ENCODE measurements at places on chromosomes 11 and 22.

DNA sequence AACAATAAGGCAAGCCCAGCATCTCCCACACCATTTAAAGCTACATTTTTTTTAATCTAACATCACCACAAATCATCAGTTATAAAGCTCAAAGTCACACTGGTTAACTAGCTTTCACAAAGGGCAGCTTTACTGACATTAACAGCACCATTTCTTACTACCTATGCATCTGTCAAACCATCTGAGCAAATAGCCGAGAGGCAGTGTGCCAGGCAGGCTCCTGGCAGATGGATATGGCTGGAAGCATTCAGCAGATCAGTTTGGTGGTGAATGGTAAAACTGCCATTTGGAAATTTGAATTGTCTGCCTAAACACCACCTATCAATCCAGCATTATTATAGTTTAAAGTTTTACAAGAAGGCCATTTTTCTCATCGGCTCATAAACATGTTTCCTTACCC is 131.2 kb downstream of the TTC28 start:
- DNase-seq: no peak

DNA sequence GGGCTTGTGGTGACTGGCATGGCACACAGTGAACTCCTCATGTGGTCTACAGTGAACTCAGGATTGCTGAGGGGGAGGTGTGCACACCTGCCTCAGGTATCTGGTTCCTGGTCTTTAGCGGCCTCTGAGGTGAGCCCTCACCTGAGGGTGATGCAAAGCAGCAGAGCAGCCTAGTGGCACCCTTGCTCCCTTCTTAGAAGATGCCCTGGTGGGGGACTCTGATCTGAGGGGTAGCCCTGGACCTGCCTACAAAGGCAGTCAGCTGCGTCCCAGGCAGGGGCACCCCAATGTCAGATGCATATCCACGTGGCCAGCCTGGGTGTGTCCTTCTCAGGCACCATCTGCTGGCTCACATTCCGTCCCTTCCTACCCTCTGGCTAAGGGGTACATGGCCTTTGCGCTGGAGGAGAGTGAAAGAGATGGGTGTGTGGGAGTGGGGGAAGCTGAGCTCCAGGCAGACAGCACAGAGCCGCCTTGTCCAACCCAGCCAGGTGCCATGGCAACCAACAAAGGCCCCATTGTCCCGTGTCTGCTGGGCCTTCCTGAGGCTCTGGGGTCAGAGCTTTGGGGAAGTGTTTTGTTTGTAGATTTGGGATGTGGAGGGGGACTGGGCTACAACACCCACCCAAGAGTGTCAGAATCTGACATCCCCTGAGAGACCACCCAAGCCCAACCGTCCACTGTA is 5.8 kb downstream of the PLEKHB1 start:
- peak; percentile 74 for DNase-seq

DNA sequence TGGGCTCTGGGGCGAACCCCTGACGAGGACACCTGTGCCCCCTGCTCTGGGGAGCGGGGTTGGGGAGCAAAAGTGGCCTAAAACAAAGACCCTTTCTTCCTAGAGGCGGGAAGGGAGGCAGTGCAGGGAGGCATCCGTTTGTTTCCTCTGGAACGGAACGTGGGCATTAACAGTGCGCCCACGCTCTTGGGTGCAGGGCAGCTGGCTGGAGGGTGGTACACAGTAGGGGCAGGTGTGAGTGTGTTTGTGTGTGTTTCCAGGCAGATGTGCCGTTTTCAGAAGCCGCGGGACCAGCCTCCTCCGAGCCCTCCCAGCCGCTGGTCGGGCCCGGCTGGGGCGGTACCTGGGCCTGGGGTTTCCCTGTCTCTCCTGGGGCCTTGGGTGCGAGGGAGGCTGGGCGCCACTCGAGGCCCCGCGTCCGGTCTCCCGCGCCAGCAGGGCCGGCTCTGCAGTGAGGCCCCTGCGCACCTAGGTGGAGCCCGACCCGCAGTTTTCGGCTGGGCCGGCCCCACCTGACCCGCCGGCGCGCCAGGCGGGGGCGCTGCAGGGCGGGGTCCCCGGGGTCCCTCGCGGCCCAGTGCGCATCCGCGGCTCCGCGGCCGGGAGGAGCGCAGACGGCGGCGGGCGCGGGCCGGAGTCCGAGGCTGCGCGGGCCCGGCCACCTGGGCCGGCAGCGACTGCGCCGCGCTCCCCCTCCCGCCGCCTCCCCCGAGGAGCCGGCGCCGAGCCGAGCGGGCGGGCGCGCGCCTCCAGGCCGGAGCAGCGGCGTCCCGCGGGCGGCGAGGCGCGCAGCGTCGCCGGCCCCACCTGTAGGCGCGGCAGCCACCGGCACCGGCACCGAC is 1252.7 kb downstream of the BRD1 start:
- peak; percentile 73 for DNase-seq

DNA sequence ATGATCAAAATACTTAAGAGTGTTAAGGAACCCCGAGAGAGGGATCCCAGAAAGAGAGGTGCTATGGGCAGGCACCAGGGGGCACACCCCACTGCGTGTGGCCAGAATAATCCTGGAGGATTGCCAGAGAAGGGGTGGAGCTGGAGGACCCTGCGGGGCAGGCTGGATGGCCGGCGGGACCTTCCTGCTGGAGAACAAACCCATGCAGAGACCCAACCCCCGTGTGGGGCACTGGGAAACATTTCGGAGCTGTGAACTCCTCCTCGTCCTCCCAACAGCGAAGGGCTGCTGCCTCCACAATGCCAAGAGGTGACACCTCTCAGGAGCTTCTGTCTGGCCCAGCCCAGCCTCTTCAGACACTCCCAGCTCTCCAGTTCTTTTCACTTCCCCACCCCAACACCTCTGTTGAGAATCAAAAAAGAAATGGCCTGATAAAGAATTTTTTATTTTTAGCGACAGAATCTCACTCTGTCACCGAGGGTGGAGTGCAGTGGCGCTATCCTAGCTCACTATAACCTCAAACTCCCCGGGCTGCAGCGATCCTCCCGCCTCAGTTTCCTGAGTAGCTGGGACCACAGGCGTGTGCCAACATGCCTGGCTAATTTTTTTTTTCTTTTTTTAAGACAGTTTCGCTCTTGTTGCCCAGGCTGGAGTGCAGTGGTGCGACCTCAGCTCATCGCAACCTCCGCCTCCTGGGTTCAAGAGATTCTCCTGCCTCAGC is 25.6 kb downstream of the RHOD start:
- DNase-seq: no peak

- DNase-seq: no peak
These were observed 789.9 kb downstream of the BRD1 start for GRCh38 chr22:49037701-49038245.

GRCh38 chr11:67264877-67265632 is 1.2 kb upstream of the GRK2 start:
- no peak for DNase-seq

DNA sequence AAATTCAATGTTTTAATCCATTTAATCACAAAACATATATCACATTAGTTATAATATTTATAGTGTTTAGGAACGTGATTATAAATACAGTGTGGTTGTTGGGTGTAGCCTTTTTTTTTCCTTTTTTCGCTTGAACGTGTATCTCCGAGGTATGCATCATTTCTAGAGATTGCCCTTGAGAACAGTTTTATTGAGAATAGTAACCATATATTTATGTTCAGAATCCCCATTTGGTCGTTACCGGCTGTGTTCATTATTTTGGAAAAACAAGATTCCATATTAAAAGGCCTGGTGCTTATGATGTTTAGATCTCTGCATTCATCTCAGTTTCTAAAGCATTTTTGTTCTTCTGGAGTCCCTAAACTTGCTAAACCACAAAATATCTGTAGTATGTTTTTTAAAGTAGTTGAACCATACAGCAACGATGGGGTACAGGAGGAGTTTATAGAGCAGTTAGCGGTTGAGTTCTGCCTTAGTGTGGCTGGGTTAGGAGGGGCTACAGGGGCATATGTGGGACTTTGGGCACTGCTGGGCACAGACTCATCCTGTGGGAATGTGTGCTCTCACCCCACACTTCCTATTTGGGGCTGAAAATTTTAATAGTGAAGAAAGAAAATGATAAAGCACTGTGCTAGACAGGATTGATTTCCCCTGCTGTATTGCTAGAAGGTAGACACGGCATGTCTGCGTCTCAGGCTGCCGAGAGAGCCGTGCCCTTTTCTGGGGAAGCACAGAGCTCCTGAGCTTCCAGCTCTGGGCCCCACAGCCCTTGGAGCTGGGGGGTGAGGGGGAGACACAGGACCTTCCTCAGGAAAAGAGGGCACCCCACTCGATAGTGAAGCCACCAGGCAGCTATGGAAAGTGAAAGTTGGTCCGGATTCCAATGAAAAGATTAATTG is 81.5 kb upstream of the PPARA start:
- DNase-seq: no peak

DNA sequence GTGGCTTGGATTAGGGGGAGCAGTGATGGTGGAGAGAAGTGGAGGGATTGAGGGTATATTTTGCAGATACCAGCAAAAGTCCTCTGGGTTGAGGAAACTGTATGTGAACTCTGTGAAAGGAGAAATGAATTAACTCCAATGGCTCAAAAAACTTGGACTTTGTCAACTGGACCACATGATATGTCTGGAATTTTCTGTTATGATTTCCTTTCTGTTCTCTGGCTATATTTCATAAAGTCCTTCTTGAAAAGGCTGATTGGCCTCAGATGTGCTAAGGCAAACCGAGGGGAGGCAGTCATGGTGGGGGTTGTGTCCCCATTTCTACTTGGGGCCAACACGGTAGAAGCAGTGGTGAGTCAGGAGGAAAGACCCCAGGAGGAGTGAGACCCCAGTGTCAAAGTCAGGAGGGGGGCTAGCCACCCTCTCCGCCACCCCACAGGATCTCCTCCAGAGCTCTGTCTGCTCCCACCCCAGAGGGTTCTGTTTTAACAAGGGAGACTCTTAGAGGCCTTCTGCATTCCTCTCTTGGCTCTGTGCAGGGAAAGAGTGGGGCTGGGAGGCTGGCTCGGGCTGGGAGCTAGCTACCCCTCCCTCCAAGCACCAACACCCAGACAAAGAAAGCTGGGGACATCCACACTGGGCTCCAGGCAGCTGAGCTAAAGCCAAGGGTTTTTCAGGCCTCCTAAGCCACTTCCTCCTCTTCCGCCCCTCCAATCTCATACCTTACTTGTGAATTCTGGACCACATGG is 13.8 kb downstream of the CHRDL2 start:
- no peak for DNase-seq

GRCh38 chr11:22467741-22468140 is 129.6 kb downstream of the SLC17A6 start:
- no peak for DNase-seq

GRCh38 chr11:66489636-66490035 is 9.4 kb downstream of the DPP3 start:
- DNase-seq: no peak

GRCh38 chr11:11565636-11566035 is 56.2 kb downstream of the GALNT18 start:
- no peak for DNase-seq

DNA sequence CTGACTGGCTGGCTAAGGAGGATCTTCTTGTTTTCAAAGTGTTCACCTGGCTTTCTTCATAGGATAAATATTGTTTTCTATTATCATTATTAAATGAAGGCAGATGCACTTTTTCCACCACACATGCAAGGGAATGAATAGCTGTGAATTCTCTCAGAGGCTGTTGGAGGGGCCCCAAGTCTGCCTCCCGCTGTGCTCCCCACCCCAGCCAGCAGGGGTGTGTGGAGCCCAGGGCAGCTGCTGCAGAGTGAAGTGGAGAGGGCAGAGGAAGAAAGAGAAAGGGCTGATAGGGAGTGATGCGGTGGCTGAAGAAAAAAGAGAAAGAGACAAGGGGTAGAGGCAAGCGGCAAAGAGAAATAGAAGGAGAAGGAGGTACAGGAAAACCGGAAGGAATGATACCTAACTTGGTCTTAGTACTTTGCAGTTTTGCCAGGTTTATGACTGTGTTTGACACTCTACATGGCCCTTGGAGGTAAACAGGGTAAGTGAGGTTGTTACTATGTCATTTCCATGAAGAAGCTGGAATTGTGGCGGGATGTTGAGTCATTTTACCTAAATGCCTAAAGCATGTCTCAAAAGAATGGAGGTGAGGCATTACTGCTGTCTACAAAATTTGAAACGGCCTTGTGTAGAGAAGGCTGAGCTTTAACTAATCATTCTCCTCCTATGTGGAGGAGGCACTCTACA is 145.7 kb upstream of the B3GAT1 start:
- no peak for DNase-seq

DNA sequence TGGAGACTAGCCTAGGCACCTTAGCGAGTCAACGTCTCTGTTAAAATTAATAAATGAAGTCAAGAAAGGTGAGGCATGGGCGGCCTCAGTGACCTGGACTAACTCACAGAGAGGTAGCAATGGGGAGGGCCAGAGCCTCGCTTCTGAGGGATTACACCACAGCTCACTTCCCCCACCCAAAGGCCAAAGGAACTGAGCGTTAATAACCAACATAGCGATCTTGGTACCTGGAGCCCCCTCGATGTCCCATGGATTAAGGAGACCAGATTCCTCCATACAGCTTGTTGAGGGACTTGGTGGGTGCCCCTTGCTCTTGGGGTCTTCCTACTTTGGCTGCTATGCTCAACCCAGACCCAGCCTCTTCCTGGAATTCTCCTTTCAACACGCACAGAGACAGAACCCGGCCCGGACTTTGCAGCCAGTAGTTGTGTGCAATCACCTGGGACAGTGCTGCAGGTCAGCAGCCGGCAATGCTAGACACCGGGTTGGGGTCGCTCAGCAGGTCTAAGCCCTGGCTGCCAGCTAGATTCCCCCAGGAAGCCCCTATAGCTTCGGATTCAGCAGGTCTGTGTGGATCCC is 70.6 kb downstream of the BCR start:
- DNase-seq: no peak

DNA sequence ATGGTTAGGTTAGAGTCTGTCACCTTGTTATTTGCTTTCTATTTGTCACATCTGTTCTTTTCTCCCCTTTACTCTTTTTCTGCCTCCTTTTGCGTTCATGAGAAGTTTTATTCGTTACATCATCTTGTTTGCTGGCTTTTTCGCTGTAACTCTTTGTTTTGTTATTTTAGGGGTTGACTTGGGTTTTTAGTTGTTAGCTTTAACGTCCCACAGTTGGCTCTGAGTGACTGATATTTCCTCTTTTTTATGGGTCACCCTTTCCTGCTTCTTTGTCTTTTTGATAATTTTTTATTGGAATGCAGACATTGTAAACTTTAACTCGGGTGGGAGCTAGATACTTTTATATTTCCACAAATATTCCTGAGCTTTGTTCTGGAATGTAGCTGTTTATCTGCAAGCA is 13.3 kb upstream of the TNNT3 start:
- DNase-seq: no peak

All from neural crest cell (in vitro differentiated cells).